ENCODE measurements at places on chromosomes 5 and 9.

DNA sequence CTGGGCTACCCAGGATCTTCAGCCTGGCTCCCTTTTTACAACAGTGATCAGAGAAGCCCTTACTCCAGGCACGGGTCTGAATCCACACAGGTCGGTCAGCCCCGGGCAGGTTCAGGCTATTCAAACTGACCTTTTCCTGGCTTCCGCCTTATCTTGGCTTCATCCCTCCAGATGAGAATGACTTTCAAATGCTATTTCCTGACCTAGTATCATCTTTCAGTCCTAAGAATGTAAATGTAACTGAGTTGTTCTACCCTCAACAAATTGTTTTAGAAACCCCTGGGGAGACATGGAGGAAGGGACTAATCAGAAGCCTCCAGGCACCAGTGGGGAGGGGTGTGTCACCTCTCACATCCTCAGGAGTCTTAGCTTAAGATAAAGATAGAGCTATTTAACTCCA is 213.2 kb downstream of the EPB41L4A start:
- DNase-seq, result no peak

DNA sequence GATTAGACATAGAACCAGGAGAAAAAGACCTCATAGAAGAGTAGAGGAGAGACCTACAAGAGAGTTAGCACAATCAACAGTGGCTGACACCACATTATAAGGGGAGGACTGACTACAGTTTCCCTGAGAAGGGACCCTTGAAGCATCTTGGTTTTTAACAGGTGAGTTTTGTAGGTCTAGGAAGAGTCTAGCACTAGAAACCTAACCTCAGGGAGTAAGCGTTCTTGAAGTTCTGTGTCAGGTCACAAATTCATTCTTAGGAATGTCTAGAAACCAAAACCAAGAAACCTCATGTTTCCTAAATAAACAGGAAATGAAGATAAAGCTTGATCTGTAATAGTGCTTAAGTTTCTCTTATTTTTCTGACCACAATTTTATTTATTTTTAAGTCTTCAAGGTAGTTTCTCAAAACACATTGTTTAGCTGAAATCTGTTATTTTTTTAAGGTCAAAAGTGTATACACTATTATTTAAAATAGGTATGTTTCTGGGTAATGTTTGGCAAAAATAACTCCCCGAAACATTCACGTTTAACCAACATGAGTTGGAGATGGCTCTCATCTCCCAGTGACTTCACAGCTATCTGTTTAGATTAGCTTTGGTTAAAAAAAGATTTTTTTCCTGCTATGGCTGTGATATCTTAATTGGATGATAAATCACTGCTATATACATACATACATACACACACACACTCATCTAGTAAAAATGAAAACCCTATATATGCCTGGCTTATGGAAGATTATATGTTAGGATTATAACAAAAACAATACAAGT is 37.1 kb downstream of the MAP3K1 start:
- no peak for DNase-seq

DNA sequence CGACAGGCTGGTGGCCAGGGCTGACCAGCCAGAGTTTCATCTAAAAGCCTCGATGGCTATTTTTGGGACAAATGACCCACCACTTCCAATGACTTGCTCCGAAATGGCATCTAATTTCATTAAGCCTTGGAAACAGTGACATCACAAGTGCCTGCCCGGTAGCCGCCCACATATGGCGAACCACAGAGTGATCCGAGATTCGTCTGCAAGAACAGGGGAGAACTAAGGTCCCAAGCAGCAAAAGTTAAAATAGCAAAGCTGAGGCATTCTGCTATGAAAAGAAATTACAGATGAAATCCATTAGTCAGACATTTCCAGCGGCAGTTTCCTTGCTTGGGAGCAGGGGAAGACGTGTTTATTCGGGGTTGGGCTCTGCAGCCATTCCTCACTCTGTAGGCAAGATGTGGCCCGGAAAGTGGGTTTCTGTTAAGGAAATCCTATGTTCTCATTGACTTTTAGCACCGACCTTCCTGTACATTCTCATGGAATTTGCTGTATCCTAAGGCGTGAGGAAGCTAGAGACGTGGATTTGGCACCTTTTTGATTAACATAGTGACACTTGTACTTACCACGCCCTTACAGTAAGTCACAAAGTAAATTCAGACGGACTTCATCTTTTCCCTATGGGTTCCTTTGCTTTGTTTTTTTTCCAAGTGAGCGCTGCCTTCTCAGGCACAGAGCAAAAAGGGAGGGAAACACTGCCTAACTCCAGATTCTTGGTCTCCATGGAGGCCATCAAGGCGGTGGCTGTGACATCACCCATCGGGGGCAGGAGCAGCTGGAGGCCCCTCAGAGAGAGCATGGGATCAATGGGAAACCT is 45.1 kb downstream of the ERGIC1 start:
- DNase-seq, result no peak

GRCh38 chr9:131755541-131756198 is 15.8 kb upstream of the RAPGEF1 start:
- DNase-seq, result peak; percentile 66

- no peak for DNase-seq
Measured at GRCh38 chr9:87346061-87346665, 151.5 kb upstream of the DAPK1 start.

GRCh38 chr5:38938424-38938823 is 92.6 kb downstream of the OSMR start:
- no peak for DNase-seq

- no peak for DNase-seq
Measured at GRCh38 chr5:79990205-79990597, 861 bp downstream of the MTX3 start.

DNA sequence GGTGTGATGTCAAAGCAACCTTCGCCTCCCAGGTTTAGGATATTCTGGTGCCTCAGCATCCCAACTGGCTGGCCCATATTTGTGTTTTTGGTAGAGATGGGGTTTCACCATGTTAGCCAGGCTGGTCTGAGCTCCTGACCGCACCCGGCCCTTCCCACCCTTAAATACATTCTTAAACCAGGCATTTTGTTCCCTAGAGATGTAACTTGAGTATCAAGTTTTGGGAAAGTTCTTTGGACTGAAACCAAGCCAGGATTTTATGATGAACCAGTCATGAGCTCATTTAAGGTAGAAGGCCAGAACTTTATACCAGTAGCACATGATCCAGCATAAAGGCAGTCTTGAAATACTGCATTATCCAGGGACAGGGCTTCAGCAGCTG is 3.5 kb downstream of the RPL7A start:
- no peak for DNase-seq

- no peak for DNase-seq
Measured at GRCh38 chr9:69877852-69878514, 57.4 kb downstream of the CFAP95 start.

- DNase-seq, result no peak
Measured at GRCh38 chr5:123943151-123943550, 431.2 kb downstream of the CSNK1G3 start.

All from stimulated activated CD8-positive, alpha-beta memory T cell treated with anti-CD3 and anti-CD28 coated beads, Interleukin-7, amount 100 ng/mL, for 1 hour (primary cell).